IMR-90 (cell line): ENCODE measurements at places on chromosomes 4 and X. TPM values are rescaled to one million over a fixed set of nuclear protein-coding genes. Genes with fewer than 3 reads are reported as not detected.

GRCh38 chrX:40734971-40735324 is 394 bp downstream of the MED14 start:
- peaks cover 9% of the 10 kb centered on the region for H3K27me3 ChIP-seq
- no peak for DNase-seq
- no peaks in the 10 kb centered on the region for H3K36me3 ChIP-seq
- H3K4me3 ChIP-seq: peak overlapping the region; percentile 88

FATE1 gene
- not detected in 2 replicates for total RNA-seq

FAM47E gene
- total RNA-seq: under 0.01 TPM in 1 of 2 replicates, not detected in the other

FAM9C gene
- total RNA-seq: not detected in 2 replicates
